Nephron progenitor cell (in vitro differentiated cells): ENCODE measurements at places on chromosomes 1 and 21.

GRCh38 chr1:111690306-111690617, 48.9 kb downstream of the INKA2 start:
- DNase-seq, result no peak

GRCh38 chr1:87329526-87330056, 911 bp downstream of the LMO4 start:
- DNase-seq, result no peak

- no peak for DNase-seq
Measured at GRCh38 chr1:107339775-107340174, 198.9 kb downstream of the NTNG1 start.

DNA sequence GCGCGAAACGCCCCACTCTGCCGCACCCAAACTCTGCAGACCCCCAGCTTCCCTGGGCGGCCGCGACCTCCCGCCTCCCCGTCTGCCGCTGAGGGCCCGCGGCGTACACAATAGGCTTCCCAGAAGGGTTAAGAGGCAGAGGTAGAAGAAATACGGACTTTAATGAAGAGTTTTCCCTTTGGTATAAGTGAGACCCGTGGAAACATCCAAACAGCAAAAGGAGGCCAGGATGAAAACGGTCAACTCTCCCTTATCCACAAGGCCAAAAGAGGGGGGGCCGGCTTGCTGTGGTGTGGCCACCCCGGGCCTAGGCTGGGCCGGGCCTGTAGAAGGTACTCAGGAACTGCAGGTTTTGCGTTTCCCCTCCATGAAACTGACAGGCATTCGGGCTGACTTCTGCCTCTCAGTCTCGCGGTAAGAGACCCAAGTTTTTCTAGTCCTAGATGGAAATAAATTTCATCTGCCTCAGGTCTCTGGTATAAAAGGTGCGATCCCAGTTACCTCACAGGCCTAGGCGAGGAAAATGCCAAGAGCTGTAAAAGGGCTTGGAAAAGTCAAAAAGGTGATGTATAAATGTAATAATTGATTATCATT, 671 bp upstream of the PYGO2 start:
- DNase-seq, result no peak

DNA sequence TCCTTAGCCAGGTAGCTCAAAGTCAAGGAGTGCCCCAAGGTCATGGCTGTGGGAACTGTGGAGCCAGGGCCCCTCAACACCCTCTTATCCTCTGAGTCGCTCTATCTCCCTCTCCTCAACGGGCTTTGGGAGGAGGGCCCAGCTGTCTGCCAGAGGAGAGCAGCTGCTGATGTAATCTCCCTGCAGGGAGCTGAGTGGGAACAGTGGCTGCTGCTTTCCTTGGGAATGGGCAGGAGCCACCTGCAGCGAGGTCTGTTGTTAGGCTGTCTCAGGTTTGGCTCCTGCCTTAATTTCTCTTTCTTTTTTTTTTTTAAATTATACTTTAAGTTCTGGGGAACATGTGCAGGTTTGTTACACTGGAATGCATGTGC, 58.8 kb upstream of the MAP1LC3C start:
- DNase-seq, result no peak

DNA sequence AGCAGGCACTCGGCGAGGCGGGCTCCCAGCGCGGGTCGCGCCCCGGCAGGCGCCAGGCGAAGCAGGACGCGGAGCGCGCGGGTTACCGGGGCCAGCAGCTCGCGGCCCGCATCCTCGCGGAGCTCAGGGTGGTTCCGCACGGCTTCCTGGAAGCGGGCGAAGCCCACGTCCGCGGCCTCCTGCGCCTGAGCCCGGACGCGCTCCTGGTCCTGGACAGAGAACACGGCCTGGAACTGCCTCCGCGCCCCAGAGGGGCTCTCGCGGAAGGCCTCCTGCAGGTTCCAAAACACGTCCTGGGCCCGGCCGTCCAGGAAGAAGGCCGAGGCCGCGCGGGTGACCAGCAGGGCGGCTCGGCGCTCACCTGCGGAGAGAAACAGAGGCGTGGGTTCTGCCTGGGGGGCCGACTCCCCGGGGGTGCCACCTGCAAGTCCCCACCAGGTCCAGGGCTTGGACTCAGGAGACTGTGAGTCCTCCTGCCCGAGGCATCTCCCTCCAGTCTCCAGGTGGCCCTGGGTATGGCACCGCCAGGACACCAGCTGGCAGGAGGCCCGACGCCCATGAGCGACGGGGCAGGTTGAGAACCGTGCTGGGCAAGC, 11.4 kb downstream of the TTC34 start:
- no peak for DNase-seq

- no peak for DNase-seq
Measured at GRCh38 chr1:1014799-1015681, 1.7 kb downstream of the ISG15 start.

GRCh38 chr1:65423884-65424572, 3.6 kb downstream of the LEPR start:
- no peak for DNase-seq

DNA sequence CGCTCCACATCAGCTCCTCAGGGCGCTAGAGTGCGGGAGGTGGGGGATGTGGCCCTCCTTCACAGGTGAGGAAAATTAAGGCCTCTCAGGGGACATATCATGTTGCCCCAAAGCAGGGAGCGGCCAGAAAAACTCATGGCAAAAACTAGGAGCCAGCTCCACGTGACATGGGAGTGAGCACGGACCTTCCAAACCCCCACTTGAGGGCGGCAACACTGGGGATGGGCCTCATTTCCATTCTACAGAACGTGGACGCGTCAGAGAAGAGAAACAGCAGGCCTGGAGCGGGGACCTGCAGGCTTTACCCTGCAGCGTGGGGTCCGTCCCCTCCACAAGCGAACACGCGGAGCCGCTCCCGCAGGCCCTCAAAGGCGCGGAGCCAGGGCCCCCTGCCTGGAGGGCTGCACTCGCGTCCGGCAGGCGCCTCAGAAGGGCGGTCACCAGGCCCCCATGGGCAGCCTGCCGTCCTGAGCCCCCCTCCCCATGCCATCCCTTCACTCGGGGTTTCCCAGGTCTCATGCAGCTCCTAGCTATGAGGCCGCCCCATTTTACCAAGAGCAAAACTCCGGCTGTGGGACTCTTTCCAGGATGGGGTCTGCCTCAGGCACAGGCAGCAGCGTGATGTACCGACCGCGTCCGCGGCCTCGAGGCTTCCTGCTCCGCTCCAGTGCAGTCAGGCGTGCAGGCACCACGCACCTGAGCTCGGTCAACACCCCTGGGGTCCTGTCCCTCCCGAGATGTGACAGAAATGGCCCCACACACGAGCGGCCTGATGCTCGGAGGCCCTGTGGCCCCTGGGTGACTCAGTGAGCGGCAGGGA, 5.5 kb downstream of the CFAP410 start:
- no peak for DNase-seq

DNA sequence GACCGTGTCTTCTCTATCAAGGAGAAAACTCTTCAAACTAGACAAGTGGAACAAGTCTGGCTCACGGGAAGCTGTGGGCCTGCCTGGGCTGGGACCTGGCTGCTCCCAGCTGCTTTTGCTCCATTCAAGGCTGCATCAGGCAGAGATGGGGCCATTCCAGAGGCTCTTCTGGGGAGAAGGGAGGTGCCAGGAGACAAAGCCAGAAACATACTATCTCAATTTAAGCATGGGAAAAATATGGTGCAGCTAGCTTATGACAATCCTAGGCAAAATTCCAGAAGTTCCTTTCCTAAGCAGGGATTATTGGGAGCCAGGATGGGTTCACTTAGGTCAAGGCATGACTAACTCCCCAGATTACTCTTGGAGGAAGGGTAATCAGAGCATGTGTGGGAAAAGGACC, 90.8 kb upstream of the SLC2A1 start:
- no peak for DNase-seq

DNA sequence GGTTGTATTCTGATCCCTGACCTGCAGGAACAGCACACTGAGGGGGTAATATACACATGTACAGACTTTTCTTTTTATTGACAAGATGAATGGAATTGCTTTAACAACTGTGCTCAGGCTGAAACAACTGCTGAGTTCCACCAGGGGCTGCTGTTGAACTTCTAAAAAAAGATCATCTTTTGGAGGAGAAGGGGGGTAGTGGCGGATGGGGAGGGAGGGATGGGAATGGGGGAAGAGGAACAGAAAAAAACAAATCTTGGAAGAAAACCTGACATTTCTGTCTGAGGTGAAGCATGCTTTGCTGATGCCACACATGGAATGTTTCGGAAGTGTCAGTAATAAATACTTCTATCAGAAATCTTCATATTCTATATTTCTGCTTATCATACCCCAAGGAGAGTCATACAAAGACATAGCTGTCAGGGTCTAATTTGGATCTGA, 75.0 kb downstream of the RWDD3 start:
- peak; percentile 41 for DNase-seq

DNA sequence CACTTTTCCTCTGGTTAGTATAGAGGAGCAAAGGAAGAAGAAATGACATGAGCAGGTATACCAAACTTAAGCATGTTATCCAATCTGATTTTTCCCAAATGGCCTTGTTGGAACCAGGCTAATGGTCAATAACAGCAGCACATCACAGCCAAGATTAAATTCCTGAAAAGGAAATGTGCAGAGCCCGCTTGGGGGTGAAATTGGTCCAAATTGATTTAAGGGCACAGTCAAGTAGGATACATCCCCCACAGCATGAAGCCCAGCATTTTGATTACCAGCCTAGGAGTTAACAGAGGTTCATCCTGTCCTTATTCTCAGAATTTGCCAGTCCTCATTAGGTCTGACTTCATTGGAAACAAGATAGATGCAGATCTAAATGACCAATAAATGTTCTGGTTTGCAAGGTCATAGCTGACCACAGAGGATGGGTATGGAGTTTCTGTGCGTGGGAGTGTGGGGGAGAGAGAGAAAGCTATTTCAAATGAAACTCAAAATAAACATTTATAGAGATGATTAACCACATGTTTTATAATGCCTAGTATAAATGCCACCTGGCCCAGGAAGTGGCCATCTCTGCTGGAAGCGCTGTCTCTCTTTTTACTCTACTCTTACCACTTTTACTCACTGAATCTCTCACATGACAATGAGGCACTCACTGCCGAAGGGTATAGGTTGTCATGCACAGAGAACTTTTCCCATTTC, 38.7 kb downstream of the RGS5 start:
- DNase-seq, result no peak

DNA sequence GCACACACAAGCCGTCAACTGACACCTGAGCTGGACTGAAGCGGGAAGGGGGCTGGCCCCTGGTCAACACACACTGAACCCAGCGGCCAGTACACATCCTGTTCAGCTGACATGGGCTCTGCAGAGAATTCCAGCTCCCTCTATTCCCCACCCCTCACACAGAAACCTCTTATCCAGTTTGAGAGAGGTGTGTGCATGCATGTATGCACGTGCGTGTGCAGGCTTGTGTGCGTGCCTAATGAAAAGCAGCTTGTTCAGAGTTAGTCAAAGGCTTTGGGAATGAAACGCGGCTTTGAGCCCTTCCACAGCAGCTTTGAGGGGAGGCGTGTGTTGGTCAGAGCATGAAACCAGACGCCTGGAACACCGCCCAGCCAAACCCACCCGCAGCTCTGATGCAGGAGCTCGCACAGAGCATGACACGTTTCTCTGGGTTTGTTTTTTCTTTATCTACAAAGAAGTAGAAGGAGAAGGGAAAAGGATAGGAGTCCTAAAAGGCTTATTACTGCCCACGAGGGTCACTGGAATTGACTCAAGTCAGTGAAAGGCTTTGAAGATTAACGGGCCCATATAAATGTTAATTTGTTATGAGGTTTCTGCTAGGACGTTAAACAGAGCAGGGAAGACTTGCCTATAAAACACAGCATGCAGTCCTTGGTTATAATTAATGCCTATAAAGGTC, 184.2 kb downstream of the ETS2 start:
- DNase-seq, result peak; percentile 64

DNA sequence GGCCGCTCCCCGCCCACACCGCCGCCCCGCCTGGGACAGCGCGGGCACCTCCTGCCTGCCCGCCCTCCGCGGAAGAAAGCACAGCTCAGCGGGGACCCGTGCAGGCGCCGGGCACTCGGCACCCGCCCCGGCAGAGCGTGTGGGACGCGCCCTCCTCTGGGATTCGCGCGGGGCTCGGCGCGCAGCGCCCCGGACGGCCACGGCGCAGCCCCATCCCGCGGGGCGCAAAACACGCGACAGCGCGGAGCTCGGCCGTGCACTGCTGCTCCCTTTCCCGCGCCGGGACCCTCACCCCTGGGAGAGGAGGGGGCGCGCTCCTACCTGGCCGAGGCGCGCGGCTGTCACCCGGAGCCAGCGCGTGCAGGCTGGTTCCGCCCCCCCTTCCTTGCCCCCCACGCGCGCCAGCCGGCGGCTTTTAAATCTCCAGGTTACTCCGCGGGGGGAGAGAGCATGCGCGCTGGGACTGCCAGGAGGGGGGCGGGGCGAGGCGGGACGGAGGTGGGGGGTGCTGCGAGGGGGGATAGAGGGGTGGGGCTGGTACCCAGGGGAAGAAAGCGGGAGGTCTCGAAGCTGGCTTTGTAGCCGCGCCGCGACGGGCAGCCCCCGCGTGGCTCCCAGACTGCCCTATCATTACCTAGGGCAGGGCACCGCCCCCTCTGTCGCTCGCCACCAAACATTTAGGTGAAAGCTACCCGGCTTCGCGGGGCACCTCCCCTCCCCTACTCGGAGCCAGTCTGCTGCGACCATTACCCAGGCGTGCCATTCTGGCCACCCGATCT, at the start of gene SLC45A3:
SLC45A3 (minus strand) TSS at position 437 of the 779 bp plus-strand sequence. CDS start 15,853 bp downstream, outside the sequence.
- peak; percentile 78 for DNase-seq

DNA sequence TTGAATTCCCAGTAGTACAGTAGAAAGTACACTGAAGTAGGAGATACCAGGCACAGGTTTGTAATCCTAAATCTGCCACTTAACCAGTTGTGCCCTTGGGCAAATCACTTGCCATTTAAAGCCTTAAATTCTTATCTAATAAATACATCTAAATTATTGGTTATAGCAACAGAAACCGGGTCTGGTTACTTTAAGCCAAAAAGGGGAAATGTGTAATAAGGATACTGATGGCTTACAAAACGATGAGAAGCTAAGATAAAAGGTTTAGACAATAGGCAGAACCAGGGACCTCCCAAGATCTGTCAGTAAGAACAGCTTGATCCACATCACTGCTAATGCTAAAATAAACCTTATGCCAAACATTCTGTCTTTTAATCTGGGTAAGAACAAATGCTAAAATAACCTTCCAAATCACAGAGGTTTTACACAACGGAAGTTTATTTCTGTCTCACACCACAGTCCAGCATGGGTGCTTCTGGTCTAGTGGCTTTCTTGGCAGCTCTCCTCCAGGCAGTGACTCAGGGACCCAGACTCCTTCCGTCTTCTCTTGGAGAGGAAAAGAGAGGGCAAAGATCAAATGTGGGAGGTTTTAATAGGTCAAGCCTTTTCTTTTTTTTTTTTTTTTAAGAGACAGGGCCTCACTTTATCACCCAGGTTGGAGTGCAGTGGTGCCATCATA, 16.5 kb upstream of the ZMYM1 start:
- no peak for DNase-seq

- no peak for DNase-seq
Measured at GRCh38 chr1:204075890-204076846, 3.3 kb downstream of the SOX13 start.

GRCh38 chr1:22869325-22869724, 103.3 kb downstream of the LACTBL1 start:
- no peak for DNase-seq

DNA sequence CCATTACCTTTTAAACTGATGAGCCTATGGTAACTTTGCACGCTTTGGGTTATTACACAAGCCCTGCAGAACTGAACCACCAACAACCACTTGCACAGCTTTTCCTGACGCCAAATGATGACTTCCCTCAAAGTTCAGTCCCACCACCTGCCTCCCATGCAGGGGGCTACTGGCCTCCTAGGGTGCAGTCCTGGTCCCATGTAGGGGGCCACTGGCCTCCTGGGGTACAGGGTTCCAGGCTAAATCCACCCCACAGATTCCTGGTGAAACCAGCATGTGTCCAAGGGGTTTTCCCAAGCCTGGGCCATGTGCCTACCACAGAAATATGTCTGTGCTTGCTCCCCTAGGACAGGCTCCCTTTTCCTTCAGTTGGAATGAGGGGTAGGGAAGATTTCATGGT, 73.4 kb upstream of the ZNF678 start:
- DNase-seq, result no peak
